ENCODE measurements at places on chromosomes 16 and 17.
A peak's percentile ranks its signal among the peaks of the same experiment; 100 is the strongest.

DNA sequence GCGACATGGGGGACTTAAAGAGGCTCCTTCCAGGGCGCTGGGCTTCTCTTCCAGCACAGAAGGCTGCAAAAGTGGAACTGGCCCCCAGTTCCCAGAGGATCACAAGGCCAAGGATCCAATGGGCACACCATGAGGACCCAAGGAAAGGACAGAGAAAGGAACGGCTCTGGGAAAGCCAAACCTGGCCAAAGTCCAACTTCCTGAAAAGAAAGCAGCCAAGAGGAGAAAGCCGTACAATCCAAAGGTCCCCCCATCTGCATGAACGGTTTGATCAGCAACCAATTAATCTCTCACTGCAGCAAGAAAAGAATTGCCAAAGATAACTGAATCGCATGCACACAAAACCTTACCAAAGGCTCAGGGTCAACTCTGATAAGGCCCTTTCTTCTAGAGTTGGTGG, 19.8 kb upstream of the ICAM2 start:
- DNase-seq = no peak

GRCh38 chr17:45895969-45896785, 1.8 kb downstream of the MAPT start:
- DNase-seq = no peak

GRCh38 chr16:2385190-2385836, 43.9 kb upstream of the CCNF start:
- no peak for DNase-seq

- DNase-seq = peak; percentile 84
These were observed 116.8 kb downstream of the ANKRD11 start for GRCh38 chr16:89373355-89374110.

DNA sequence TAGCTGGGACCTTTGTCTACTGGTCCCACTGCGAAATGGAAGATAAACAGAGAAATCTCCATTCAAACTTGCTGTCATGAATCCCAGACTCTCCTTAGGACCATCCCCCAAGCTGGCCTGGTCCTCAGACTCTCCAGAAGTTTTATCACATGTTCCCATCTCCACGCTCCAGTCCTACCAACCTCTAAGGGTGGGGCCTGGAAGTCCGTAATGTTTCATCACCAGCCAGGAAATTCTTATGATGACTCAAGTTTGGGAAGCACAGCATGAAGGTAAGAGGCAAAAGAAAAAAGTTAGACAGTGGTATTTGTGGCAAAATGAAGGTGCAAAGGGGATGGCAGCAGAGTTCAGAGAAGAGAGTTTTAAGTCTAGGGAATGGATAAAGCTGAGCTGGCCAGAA, 52.7 kb downstream of the ZNF18 start:
- no peak for DNase-seq

GRCh38 chr17:3826191-3826590, 19.9 kb downstream of the NCBP3 start:
- no peak for DNase-seq

GRCh38 chr17:43722269-43722619, 36.3 kb downstream of the SOST start:
- DNase-seq = no peak

GRCh38 chr16:86911437-86911958, 333.1 kb downstream of the FOXL1 start:
- no peak for DNase-seq

GRCh38 chr16:27801289-27801945, 251.5 kb downstream of the KATNIP start:
- DNase-seq = no peak

GRCh38 chr16:89322321-89323119, 105.0 kb downstream of the ZNF778 start:
- peak; percentile 58 for DNase-seq
